ENCODE measurements at places on chromosomes 7 and 10.

- peak; percentile 32 for ATAC-seq
Measured at GRCh38 chr7:158274404-158274811, 313.2 kb downstream of the PTPRN2 start.

- ATAC-seq = no peak
Measured at GRCh38 chr7:118202061-118202460, 18.1 kb downstream of the LSM8 start.

DNA sequence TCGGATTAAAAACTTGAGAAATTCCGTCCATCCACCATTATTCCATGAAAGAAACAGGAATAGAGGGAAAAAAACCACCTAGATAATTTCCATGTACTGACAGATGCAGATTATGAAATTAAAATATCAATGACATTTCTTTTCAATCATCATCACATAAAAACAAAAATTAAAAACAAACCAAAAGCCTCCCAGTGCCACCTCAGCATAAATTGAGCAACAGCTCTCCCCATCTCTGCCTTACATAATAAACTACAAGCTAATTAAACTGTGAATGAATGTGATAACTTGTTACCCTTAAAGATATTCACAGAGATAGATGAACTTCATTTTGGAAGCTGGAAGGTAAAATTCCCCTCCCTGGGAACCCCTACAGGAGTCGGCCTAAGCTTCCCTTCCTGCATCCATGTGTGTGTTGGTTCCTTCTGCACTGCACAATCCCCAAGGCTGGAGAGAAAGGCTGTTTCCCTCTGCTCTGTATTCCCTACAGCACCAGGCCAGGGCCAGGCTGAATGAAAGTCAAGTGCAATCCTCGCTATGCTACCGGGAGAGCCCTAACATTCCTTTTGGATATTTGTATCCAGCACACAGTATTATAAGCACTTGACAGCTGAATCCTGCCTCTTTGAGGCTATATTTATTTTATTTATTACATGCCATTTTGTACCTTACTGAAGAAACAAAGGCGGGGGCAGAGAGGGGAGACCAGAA, 8.1 kb downstream of the CCDC6 start:
- no peak for ATAC-seq

DNA sequence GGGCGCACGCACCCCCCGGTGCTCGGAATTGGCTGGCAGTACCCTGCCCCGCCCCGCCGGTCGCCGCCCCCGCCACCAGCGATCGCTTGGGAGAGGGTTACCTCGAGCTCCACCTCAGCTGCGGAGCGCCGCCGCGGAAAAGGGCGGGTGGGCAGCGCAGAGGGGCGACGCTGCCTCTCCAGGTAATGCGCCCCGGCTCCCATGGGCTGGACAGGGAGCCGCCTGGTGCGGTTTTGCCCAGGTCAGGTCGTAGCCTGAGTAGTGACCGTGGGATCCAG, 1.3 kb downstream of the PFKFB3 start:
- peak; percentile 12 for ATAC-seq

- ATAC-seq = no peak
Measured at GRCh38 chr10:46236941-46237681, 49.7 kb upstream of the ANTXRL start.

DNA sequence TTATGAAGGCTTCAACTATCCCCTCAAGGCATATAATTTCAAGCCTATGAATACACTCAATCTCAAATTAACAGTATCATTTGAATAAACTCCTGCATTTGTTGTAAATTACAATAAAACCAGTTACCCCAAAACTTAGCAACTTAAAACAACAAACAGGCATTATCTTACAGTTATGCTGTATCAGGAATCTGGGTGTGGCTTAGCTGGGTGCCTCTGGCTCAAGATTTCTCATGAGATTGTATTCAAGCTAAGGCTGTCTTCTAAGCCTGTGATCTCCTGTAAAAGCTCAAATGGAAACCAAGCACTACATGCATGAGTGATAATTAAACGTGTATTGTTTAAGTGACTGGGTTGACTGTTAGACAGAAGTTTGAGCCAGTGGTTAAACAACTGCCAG, 341.0 kb upstream of the PHF14 start:
- ATAC-seq = no peak

GRCh38 chr10:96367470-96367869, 8.7 kb upstream of the OPALIN start:
- no peak for ATAC-seq

GRCh38 chr10:45433716-45434469, 59.9 kb downstream of the ALOX5 start:
- no peak for ATAC-seq

DNA sequence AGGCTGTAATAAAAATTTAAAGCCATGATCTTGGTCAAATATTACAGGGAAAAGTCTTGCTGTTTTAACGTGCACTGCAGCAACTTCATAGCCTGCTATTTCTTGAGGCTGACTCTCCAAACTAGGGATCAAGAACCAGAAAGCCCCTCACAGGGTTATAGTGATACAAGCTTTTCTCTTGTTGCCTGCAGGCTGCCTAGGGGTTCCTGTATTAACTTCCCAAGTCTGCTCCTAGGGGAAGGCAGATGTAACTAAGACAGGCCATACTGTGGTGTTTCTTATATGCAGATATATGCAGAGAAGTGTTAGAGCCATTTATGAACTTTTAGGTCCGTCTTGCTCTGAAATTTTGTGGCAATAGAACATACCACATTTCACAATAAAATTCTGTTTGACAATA, 175.7 kb downstream of the FOXP2 start:
- no peak for ATAC-seq

DNA sequence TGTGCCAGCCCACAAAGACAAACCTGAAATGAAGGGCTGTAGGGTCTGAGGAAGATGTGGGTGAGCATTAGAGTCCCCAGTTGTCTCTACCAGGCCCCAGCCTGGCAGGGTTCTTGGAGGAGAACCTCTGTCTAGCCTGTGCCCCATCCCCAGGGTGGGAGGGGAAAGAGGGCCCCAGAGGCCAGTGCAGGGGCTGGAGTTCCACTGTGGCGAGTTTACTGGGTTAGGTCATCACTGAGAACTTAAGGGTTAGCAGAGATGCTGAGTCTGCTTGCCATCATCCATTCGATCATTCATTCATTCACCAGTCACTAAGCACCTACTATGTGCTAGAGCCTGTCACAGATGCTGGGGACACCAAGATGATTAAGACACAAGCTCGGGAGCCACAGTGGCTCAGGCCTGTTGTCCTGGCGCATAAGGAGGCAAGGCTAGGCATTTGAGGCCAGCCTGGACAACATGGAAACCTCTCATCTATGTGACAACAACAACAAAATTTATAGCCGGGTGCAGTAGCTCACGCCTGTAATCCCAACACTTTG, 2.6 kb downstream of the ANKRD2 start:
- ATAC-seq = peak; percentile 57

DNA sequence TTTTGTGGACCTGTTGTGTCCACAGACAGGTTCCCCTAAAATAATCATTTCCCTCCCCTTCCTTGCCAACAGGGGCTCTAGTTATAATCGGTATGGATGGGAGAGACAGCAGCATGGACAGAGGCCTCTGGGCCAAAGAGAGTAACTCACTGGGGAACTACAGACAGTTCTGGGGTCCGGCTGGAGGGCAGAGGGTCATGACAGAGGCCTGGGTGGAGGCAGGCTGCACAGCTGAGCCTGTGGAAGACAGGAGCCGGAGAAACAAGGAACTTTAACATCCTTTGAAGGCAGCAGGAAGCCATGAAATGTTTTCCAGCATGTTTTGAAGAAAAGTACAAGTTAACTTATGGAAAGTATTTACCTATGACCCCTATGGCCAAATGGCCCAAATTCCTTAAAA, 68.6 kb downstream of the PDIA4 start:
- no peak for ATAC-seq

DNA sequence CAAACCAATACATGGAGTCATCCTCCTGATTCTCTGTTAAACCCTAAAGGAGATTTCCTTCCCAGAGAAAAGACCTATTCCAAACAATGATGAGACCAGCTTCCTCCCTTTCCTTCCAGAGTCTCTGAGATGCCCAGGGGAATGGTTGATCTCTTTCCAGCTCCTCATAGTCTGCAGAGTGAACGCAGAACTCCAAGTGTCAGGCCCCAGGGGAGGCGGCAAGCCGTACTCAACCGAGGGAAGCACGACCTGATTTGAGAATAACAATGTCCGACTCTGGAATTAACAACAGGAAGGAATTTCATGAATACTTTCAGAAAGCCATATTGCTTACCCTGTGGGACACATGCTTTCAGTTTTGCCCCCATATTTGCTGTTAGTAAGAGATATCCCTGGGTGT, 241.7 kb upstream of the GLI3 start:
- ATAC-seq = no peak

DNA sequence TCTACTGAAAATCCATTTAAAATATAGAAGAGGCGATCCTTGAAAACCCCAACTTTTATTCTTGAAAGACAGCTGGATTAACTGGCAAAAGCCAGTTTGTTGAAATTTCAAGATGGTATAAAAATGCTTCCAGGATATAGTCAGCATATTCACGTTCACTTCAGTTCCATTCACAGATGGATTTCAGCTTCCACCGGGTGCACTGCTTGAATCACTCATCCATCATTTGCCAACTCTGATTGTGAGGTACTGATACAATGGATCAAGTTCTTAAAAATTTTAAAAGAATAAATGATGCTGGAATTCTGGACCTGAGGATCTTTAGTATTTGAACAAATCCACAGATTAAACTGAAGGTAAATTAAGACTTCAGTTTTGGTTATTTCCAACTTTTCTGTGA, 2.4 kb downstream of the PURB start:
- ATAC-seq = no peak

GRCh38 chr7:157616426-157616825, 279.6 kb downstream of the DNAJB6 start:
- no peak for ATAC-seq

DNA sequence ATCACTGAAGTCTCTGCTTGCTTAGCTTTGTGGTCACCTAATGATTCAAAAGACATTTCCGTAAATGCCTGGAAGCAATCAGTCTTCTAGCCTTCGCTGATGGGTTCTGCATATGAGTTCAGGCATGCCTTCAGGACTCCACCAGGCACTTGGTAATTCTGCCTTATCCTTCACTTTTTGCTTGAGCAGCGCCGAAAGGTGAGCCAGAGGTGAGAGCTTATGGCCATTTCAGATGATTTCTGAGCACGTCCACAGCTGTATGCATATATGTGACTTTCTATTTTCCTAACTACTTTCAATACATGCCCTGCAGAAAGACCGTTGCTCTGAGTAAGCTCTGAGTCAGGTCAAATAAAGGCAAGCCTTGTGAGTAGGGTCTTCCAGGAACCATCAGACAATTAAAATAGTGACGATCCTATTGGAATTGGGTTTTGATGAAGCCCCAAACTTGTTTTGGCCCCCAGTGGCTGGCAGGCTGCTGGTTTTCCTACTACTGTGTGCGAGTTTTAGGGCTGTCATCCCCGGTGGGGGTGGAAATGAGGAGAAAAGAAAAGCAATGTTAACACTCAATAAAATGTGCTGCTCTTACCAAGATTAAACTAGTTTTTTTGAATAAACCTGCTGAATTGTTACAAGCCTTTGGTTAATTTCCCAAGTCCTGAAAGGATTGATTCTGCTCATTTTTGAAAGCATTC, 154.4 kb upstream of the AKR1E2 start:
- peak; percentile 92 for ATAC-seq

DNA sequence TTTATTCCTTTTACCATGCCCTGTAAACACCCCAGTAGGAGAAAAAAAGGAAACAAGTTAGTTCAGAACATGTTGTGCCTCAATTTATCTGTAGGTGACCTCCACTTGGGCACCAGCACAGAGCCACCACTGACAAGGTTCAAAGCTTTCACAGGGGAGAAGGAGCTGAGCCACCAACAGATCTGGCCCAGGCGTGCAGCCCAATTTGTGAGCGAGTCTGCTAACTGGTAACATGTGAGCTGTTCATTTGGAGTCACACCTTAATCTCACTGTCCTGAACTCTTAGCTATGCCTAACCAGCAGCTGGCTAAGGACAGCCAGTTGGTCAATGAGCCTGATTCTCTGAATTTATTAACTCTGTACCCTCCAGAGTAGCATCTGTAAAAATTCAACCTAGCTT, 78.4 kb upstream of the CAMK2B start:
- ATAC-seq = no peak

DNA sequence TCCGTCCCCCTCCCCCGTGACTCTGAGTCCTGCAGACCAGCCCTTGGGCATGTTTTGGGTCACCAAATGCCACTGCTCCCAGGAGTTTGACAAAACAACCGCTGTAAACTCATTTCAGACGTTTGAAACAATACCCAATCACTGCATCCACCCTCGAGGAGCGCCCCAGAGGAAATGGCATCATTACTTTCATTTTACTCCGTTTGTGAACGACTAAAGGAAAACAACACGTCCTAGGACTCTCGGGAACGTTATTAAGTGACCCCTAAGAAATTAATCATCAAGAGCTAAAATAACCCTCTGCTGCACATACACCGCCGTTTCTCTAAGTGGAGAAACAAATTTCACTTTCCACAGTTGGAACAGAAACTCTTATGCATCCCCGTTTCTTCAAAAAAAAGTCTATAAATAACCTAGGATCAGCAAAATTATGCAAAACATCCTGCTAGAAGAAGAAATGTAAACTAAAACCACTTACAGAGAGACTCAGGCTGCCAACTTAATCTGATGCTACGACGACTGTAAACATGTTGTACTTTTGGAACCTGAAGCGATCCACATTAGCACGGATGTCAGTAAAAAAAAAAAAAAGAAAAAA, 109.9 kb upstream of the EFCAB10 start:
- ATAC-seq = no peak

DNA sequence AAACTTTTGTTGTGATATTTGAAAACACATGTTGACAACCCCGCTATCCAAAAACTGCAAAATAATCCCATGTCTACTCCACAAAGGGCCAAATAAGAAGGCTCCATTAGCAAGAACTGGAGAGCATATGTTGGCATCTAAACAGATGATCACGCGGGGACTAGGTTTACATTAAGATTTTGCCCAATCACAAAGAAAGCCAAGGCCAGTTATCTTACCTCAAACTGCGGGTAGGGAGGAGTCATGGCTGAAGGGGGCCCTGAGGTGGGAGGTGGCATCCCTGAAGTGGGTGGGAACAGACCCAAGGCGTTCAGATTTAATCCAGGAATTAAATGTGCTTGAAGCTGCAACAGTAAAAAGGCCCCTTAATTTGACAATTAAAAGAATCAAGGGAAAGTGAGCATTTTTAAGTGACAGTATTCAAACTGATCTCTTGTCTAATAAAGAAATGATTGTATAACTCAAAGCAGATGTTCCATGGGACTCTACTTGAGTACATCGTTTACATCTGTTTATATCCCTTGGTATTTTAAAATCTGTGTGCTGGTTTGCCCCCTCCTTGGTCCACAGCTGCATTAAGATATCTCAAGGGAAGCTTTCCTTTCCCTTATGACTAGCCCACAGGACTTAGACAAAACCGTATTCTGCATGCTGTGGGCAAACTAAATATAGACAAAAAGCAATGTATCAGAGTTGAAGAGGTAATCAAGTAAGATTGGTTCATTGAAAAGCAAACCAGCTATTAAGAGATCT, 42.9 kb downstream of the MALSU1 start:
- ATAC-seq = peak; percentile 54

DNA sequence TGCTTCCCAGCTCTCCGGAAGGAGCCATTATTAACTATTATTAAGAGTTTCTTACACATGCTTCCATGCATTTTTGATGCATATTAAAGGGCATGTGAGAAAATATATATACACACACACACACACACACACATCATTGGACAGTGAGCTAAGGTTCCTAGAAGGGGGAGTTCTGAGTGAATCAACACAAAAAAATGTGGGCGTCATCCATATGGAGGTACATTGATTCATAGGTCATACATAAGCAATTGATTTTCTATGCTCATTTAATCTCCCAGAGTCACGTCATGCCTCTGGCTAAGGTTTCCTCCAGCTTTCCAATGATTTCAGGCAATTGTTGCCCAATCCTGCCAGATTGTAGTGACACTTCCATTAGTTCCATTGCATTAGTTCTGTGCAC, 269.4 kb downstream of the DNAJB9 start:
- ATAC-seq = no peak

- ATAC-seq = no peak
Measured at GRCh38 chr7:141128506-141128905, 54.6 kb downstream of the TMEM178B start.
